ENCODE measurements at places on chromosomes 1 and 21.

- ATAC-seq = peak; percentile 66
These were observed 2.5 kb downstream of the RIIAD1 start for GRCh38 chr1:151723726-151724370.

DNA sequence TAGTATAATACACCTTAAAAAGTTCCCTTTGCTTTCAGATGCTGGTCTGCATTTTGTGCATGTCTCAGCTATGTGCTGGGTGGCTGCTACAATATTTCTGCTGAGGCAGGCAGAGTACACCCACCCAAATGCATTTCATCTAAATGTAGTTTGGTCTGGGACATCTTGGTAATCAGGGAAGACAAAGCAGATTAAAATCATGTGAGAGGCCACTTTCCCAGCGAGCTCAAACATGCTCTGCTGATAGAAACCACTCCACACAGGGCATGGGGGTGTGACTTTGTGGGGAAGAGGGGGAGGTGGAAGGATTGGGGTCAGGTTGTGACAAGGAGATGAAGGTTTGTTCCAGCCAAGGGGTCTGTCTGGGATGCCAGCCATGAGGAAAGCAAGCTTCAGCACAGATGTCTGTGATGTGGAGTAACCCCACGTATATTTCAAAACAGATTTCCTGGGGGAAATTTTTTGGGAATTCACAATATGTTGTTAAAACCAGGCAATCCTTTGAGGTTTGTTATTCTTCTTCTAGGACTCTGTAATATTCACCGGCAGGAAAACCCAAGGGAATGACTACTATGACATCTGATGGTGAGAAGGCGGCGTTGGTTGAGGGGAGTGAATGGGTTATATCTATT, 255.1 kb upstream of the FGGY start:
- no peak for ATAC-seq

GRCh38 chr1:76494807-76495206, 372.5 kb upstream of the ST6GALNAC5 start:
- no peak for ATAC-seq

DNA sequence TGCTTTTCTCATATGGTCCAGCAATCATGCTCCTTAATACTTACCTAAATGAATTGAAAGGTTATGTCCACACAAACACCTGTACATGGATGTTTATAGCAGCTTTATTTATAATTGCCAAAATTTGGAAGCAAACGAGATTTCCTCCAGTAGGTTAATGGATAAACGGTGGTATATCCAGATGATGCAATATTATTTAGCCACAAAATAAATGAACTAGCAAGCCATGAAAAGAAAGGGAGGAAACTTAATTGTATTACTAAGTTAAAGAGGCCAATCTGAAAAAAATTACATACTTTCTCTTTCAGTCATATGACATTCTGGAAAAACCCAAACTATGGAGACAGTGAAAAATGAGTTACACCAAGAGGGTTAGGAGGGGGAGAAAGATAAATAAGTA, 76.3 kb upstream of the LRRC7 start:
- ATAC-seq = no peak

GRCh38 chr1:40197656-40198055, 36.5 kb downstream of the RLF start:
- no peak for ATAC-seq

DNA sequence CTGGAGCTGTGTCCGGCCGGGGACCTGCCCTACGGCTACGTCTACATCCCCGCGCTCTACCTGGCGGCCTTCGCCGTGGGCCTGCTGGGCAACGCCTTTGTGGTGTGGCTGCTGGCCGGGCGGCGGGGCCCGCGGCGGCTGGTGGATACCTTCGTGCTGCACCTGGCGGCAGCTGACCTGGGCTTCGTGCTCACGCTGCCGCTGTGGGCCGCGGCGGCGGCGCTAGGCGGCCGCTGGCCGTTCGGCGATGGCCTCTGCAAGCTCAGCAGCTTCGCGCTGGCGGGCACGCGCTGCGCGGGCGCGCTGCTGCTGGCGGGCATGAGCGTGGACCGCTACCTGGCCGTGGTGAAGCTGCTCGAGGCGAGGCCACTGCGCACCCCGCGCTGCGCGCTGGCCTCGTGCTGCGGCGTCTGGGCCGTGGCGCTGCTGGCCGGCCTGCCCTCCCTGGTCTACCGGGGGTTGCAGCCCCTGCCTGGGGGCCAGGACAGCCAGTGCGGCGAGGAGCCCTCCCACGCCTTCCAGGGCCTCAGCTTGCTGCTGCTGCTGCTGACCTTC, 412 bp downstream of the GPR25 start:
- peak; percentile 34 for ATAC-seq
